ENCODE measurements at places on chromosomes 12 and 14. TPM values are rescaled to one million over a fixed set of nuclear protein-coding genes. Genes with fewer than 3 reads are reported as not detected.

The HSPA2 gene
- total RNA-seq = 1.5 TPM

The CFAP54 gene
- 0.20 TPM for total RNA-seq

The SIX6 gene
- not detected for total RNA-seq

The FANCM gene
- 6.1 TPM for total RNA-seq

The IFI27 gene
- 2.2 TPM for total RNA-seq

The LRRC23 gene
- total RNA-seq = 3.2 TPM

The PPM1H gene
- not detected for total RNA-seq

The SMCO2 gene
- not detected for total RNA-seq

The SLC7A7 gene
- total RNA-seq = 1.1 TPM

The PTPN6 gene
- total RNA-seq = 79.0 TPM

The CIROP gene
- total RNA-seq = not detected

The RNASE3 gene
- not detected for total RNA-seq

The OTX2 gene
- not detected for total RNA-seq

The DACT1 gene
- 1.3 TPM for total RNA-seq

The SLC7A8 gene
- 0.80 TPM for total RNA-seq

The KRR1 gene
- 144 TPM for total RNA-seq

The FITM1 gene
- 1.5 TPM for total RNA-seq

The LBHD2 gene
- total RNA-seq = not detected

Measured in CD4-positive, alpha-beta T cell (primary cell).